ENCODE measurements at places on chromosomes 2 and 18. TPM values are rescaled to one million over a fixed set of nuclear protein-coding genes. Genes with fewer than 3 reads are reported as not detected.

CFC1 gene
- not detected for total RNA-seq

SULT1C2 gene
- not detected for total RNA-seq

DNA sequence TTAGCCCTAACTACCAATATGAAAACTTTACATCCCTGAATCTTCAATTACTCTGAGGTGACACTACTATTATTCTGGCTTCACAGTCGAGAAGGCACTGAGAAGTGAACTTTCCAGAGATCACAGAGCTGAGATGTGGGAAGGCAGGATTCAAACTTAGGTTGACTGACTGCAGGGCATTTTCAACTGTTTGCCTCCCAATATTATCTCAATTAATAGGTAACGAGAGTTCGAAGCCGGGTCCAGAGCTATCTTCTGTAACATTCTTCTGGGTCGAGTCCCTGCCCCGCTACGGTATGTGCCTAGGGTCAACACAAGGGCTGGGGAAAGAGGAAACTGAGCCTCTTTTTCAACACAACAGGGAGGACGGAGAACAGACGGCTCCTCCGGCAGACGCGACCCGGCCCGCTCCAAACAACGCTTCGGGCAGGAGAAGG lies 740 bp downstream of the CHMP3 start:
- no peak for DNase-seq

DNA sequence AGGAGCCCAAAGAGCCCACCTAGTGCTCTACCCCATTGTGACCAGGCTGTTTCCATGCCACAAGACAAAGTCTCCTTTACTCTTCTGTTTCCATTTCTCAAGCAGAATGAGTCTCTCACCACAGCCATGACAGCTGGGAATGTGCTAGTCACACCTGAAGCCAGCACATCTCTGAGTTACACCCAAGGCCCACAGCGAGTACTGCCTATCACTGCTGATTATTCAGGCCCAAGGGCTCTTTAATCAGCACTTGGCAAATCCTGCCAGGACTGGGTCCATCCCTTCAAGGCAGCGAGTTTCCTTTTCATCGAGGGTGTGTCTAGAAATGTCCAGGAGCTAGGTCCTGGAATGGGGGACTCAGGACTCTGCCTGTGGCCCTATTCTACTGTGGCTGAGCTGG lies 14.6 kb upstream of the PPP1R1C start:
- no peak for DNase-seq

DNA sequence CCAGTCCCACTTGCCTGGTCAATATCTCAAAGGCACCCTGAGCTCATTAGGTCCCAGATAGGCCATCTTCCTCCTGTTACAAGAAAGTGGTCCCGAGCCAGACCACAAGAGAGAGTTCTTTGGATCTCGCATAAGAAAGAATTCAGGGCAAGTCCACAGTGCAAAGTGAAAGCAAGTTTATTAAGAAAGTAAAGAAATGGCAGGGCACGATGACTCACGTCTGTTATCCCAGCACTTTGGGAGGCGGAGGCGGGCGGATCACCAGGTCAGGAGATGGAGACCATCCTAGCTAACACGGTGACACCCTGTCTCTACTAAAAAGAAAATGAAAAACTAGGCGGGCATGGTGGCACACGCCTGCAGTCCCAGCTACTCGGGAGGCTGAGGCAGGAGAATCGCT lies 10.8 kb upstream of the SMAD7 start:
- DNase-seq, result no peak

DNA sequence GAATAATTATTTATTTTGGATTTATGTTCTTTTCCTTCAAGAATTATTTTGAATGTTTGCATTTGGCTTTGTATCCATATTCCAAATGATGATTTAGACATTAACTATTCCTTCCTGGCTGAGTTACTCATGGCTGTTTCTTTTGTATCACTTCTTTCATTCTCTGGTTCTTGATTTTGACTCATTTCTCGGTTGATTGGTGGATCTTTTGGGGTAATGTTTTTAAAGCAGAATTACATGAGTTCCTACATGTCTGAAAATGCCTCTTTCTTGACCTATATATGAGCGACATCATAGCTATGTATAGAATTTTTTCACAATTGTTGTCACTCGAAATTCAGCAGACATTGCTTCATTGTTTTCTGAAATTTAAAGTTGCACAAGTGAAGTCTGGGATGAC lies 39.5 kb downstream of the CYP26B1 start:
- DNase-seq, result no peak
